G401 (cell line): ENCODE measurements at places on chromosomes 7 and 10. TPM values are rescaled to one million over a fixed set of nuclear protein-coding genes. Genes with fewer than 3 reads are reported as not detected.
A peak's percentile ranks its signal among the peaks of the same experiment; 100 is the strongest.

DNA sequence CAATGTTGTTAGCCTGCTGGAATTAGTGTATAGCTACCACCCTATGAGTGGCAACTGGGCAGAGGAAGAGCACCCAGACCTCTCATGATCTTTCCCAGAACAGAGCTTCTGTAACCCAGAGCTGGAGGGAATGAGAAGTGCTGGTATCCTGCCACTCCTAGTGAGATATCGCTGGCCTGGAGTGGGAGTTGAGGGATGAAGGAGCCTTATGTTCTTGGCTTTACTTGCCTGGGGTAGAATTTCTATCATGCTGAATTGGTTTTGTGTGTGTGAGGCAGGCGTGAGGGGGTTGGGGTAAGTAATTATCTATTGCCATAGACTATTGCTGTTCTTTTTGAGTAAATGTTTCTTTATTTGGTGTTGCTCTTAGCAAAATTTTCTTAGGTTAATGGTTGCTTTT, 146.6 kb downstream of the ATRNL1 start:
- DNase-seq = no peak

GRCh38 chr7:141541375-141541774, 9.8 kb upstream of the AGK start:
- no peak for DNase-seq

The FOXI2 gene
- not detected in 2 replicates for total RNA-seq

DNA sequence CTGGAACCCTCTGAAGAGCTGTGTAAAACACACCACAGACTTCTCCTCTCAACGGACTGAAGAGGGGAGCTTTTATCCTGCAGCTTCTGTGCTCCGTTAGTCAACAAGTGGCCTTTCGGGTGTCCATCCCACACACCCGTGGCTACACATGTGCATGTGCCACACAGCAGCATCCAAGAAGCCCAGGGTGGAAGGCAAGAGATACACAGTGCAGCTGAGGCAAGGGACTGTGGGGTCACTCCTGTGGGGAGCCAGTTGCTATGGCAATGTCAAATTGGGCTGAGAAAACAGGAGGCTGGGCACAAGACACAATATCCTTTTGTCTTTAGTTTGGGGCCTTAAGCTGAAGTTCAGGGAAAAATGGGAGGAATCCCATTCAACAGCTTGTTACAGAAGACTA, 28.7 kb downstream of the NET1 start:
- no peak for DNase-seq

The RHBDD2 gene
- 27.0 and 28.3 TPM in 2 replicates for total RNA-seq

The MMD2 gene
- total RNA-seq = not detected in 2 replicates

GRCh38 chr7:80856769-80857168, 62.1 kb downstream of the SEMA3C start:
- DNase-seq = no peak

The TCF7L2 gene
- 0.06 and 0.88 TPM in 2 replicates for total RNA-seq

GRCh38 chr7:56009695-56010094, 41.5 kb downstream of the PSPH start:
- peak; percentile 49 for DNase-seq

- no peak for DNase-seq
Measured at GRCh38 chr7:29611941-29612544, 48.4 kb downstream of the PRR15 start.

The CLCN1 gene
- not detected in 2 replicates for total RNA-seq

DNA sequence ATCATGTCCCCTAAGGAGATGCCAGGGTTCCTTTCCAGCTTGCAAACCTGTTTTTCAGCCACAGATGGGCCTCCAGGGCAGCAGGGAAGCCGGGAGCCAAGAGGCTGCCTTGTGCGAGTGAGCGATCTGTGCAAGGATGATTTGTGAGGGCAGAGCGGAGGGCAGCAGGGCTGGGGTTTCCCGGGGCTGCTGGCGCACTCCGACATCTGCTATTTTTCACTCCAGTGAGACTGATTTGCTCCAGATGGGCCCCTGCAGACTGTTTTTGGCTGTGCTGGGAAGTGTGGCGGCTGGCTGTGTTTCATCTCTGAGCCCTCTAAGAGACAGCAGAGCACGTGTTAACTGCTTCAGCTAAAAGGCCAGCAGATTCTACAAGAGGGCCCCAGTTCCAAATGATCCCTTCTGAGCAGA, 466.2 kb downstream of the TYW1 start:
- DNase-seq = peak; percentile 87

The CDHR1 gene
- not detected in 2 replicates for total RNA-seq
